ENCODE measurements at places on chromosomes 7 and 10.

- DNase-seq: no peak
Observed at GRCh38 chr10:131645756-131646155, 255.1 kb upstream of the PPP2R2D start.

GRCh38 chr7:1254281-1255079 is 21.8 kb downstream of the UNCX start:
- DNase-seq: no peak

DNA sequence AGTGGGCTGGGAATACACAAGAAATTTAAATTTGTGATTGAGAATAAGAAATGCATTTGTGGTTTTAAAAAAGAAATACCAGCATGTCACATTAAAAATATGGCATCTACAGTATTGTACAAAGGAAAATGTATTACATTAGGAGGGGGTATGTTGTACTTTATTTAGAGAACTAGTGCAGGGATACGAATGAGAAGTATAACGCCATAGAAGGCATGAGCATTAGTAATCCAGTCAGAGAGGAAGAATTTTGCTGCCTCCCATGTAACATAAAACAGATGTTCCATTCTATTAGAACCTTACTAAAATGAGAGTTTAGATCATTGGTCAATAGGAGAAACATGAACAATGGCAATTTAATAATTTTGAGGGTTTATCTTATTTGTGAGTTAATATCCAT is 182.2 kb downstream of the ADK start:
- DNase-seq: no peak

DNA sequence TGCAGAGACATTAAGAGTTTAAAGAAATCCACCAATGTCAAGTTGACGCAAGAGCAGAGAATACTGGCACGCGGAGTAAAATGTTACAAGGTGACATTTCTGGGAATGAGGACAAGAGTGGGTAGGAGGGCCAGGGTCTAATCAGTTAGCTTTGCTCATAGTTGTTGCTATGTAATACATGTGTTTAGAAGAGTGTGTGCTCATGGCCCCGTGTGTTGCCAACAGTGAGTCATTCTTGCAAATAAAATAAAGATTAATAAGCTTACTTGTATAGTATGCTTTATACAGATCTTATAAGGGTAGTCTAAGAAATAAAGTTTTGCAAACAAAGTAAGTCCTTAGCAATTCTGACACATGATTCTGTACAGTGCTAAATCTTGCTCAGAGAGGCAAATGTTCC is 64.5 kb downstream of the DNMBP start:
- DNase-seq: no peak

DNA sequence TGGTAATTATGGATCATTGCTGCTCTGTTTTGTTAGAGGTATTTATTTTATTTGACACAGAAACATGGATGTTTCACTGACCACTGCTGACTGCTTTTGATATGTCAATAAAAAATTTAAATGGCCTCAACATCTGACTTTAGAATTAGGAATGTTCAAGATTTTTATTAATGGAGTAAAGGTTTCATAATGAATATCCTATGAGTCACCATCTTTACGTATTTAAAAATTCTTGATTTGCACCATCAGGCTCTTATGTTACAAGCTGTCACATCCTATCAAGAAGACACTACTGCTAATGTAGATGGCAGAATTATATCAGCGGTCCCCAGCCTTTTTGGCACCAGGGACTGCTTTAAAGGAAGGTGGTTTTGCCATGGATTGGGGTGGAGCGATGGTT is 578.7 kb upstream of the NRP1 start:
- DNase-seq: no peak

Measured in stimulated activated CD4-positive, alpha-beta T cell treated with anti-CD3 and anti-CD28 coated beads, TNF-alpha, amount 100 ng/mL, for 24 hours (primary cell).